H7 (cell line): ENCODE measurements at places on chromosomes 12 and 14. TPM values are rescaled to one million over a fixed set of nuclear protein-coding genes. Genes with fewer than 3 reads are reported as not detected.
A peak's percentile ranks its signal among the peaks of the same experiment; 100 is the strongest.

The SDR9C7 gene
- 0.28 TPM in 1 of 2 replicates, not detected in the other for total RNA-seq

The RNASE3 gene
- total RNA-seq: not detected in 2 replicates

DNA sequence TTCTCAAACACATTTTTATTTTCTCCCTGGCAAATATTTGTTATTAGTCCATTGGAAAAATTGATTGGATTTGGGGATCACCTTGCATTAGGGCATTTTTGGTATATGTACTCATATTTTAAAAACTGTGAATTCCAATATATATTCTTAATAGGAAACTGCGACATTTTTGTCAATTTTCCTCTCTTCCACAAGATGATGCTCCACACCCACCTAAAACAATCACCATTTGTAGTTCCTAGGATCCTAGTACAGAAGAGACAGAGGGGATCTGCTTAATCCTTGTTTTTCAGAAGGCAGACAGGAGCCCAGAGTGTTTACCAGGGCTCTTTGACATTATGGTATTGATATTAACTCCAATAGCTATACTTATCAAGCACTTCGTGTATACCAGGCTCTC, 22.8 kb upstream of the OASL start:
- DNase-seq: no peak

- no peak for DNase-seq
Observed at GRCh38 chr12:94663071-94663470, 12.7 kb upstream of the TMCC3 start.

DNA sequence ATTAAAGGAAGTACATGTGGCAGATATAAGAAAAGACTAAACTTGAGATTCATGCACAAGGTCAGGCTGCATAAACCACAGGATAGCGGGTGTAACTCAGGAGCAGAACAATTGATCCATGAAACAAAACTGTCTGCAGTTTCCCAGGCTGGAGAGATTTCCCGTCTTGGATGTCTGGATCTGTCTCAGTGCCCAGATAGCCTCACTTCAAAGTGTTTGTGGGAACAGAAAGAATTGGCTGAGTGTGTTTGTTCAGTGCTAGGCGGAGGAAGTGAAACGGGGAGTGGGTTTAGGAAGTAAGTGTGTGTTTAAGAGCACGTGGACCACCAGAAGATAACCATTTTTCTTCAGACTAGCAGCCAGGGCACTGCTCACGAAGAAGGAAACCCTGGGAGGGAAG, 1.4 kb upstream of the RNASE10 start:
- no peak for DNase-seq

DNA sequence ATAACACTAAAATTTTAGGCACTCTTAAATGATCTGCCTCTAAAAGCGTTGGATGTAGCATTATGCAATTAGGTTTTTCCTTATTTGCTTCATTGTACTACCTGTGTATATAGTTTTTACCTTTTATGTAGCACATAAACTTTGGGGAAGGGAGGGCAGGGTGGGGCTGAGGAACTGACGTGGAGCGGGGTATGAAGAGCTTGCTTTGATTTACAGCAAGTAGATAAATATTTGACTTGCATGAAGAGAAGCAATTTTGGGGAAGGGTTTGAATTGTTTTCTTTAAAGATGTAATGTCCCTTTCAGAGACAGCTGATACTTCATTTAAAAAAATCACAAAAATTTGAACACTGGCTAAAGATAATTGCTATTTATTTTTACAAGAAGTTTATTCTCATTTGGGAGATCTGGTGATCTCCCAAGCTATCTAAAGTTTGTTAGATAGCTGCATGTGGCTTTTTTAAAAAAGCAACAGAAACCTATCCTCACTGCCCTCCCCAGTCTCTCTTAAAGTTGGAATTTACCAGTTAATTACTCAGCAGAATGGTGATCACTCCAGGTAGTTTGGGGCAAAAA, 4.1 kb downstream of the CDKN1B start:
- DNase-seq: no peak

DNA sequence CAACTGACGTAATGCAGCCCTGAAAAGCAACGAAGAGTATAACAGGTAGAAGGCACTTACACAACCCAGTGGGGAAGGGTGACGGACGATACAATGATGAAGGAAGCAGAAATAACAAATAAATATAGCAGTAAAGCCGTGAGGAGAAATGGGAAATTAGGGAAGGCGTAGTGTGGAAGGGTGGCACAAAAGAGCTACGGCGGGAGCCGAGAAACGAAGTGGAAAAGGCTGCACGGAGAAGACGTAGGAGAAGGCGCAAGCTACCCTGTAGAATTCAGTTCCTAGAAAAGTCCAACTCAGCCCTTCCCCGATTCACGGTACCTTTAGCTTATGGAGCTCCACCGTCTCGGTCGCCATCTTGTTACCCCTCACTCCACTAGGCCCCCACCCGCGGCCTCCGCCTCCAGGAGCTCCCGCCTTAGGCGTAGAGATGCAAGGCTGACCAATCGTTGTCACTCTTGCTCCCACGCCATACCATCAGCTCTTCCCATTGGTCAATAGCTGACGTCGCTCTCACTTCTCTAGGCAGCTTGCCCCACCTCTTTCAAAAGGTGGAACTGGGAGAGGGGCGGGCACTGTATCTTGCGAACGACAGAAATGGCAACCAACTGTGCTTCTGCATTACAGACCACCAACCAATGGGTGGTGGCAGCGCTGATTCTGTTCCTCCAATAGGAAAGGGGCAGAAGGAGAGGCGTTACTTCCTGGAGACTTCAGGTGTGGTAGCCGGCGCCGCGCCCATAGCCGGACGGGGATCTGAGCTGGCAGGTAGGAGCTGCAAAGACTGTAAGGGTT, at the start of the genes ORMDL2 and SARNP:
Gene ORMDL2 (plus strand): TSS at position 697 of the 795 bp plus-strand sequence. CDS start 959 bp downstream, outside the sequence.
Gene SARNP (minus strand): TSS at position 380 of the 795 bp plus-strand sequence. CDS start 23 bp downstream, at position 357.
- DNase-seq: peak; percentile 95

DNA sequence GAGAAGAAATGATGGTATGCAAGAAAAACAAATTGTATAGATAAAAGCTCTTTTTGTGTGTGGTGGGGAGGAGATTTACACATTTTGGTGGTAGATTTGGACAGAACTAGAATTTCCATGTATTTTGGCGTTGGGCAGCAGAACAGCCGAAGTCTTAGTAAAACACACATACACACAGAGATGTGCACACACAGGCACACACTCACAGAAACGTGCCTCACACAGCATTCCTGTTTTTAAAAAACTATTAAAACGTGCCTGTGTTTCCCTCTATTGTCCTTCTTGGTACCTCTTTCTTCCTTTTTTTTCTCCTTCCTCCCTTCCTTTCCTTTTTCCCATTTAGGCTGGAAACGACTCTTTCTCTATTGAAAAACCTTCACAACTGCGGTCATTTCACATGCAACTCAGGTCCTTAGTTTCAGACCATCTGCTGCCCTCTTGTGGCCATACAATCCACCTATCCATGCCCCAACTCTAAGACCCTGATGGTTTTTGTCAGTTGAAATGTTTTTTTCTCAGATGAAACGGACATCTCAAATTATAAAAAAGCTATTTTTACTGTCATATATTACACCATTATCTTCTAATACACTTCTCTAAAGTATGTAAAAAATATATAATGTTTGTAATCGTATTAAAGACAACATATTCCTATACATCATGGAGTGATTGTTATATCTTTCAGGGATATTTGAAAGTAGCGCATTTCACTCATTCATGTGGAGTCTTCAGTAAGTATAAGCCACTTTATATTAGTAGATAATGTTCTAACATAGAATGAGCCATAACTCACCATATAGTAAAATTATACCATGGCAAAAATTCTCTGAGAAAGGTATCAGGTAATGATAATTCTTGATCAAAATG, 386.7 kb upstream of the NOVA1 start:
- DNase-seq: no peak

DNA sequence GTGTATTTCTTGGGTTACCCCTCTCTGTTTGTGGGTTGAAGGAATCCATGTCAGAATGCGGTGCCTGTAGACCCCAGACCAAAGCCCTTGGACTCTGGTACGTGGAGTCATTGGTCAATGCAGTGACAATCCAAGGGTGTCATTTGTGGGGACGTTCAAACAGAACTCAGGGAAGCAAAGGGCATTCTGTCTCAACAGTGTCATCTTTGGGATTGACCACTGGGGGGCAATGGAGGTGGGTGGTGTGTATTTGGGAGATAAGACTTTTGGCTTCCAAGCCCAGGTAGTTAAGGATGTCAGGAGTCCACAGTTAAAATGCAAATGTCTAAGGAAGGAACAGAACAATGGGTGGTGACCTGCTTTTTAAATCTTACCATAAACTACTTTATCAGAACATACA, 54.6 kb upstream of the CCDC175 start:
- peak; percentile 64 for DNase-seq

GRCh38 chr14:105885561-105886320, 359.4 kb downstream of the TMEM121 start:
- DNase-seq: no peak

The RBP5 gene
- 1.9 and 2.6 TPM in 2 replicates for total RNA-seq

DNA sequence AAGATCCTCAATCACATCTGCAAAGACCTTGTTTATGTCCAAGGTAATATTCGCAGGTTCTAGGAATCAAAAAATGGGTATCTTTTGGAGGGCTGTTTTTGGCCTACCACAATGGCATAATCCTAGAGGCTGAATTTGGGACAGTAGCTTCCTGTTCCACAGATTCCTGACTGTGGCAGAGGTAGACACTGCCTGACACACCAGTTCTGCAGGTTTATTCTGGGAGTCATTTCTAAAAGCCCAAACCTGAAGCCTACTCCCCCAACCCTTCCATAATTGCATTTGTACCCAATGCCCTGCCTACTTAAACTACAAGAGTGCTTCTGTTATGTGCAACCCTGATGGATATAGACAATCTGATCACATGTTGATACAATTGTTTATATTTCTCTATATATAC, 378.9 kb downstream of the PCNX1 start:
- DNase-seq: no peak

The TMEM106C gene
- total RNA-seq: 13.4 and 15.6 TPM in 2 replicates

The RDH16 gene
- total RNA-seq: 0.63 and 0.66 TPM in 2 replicates

- peak; percentile 38 for DNase-seq
Observed at GRCh38 chr14:23186913-23187654, 3.6 kb upstream of the SLC7A8 start.

The ADAMTS20 gene
- 0.81 and 0.90 TPM in 2 replicates for total RNA-seq
